ENCODE measurements at places on chromosomes 7 and 10. TPM values are rescaled to one million over a fixed set of nuclear protein-coding genes. Genes with fewer than 3 reads are reported as not detected.

The TRIM50 gene
- total RNA-seq = not detected

The PLAC9 gene
- total RNA-seq = not detected

The GTPBP10 gene
- 17.3 TPM for total RNA-seq

The GDF10 gene
- total RNA-seq = not detected

The TMEM248 gene
- 51.3 TPM for total RNA-seq

The INSYN2A gene
- not detected for total RNA-seq

The DOCK4 gene
- total RNA-seq = 10.1 TPM

The SPDYE5 gene
- not detected for total RNA-seq

The CTTNBP2 gene
- 0.26 TPM for total RNA-seq

The MOGAT3 gene
- total RNA-seq = not detected

The ELMO1 gene
- not detected for total RNA-seq

The NYAP1 gene
- total RNA-seq = under 0.01 TPM

The MYL10 gene
- not detected for total RNA-seq

The HOXA5 gene
- total RNA-seq = not detected

The ZNF107 gene
- total RNA-seq = 1.2 TPM

The JAZF1 gene
- total RNA-seq = 1.1 TPM

The UNCX gene
- total RNA-seq = not detected

The TRPV5 gene
- not detected for total RNA-seq

The CTAGE8 gene
- total RNA-seq = 2.4 TPM

The LIPJ gene
- not detected for total RNA-seq

The TLL2 gene
- total RNA-seq = 0.26 TPM

The EN2 gene
- not detected for total RNA-seq

The HDAC9 gene
- total RNA-seq = 12.1 TPM

The LIPN gene
- total RNA-seq = not detected

The CFAP70 gene
- total RNA-seq = 0.79 TPM

All from bronchial epithelial cell (primary cell).